ENCODE measurements at places on chromosomes 2 and 18.

DNA sequence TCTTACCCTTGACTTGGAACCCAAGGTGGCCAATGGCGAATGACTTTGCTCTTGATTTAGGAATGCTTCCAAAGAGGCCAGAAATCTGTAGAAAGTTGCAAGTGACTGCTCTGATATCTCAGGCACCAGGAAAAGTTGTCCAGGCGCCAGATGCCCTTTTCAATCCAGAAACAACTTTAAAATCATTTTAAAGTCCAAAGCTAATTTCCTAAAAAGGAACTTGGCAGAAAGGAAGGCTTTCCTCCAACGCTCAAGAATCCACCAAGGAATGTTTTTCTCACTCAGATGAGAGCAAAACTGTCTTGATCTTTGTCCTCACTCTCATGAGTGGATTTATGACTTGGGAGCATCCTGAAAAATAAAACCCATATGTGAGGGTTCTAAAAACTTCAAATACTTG, 5.3 kb downstream of the NGEF start:
- no peak for DNase-seq

DNA sequence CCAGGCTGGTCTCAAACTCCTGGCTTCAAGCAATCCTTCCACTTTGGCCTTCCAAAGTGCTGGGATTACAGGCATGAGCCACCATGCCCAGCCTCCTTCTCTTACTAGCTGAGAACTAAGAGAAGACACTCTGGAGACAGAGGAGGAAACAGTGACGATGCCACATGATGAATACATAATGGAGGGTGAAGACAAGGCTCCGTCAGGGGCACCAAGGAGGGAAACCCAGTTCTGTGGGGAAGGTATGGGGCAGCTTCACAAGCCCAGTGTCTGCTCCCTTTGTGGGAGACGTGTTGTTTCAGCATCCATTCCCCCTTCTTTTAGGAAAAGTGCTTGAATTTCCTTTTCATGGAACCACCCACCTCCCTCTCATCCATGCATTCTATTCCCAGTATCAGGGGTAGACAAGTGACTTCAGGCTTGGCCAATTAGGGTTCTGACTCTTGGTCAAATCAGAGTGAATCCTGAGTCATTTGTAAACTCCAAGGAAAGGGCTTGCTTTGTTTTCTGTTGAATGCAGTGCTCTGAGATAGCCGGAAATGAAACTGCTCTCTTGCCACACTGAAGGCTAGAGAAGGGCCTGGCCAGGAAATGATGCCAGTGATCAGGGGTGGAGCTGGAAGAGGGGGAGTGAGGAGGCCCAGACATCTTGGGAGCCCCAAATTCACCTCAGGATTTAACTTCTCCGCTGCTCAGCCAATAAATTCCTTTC, 23.7 kb downstream of the TMEM127 start:
- no peak for DNase-seq

DNA sequence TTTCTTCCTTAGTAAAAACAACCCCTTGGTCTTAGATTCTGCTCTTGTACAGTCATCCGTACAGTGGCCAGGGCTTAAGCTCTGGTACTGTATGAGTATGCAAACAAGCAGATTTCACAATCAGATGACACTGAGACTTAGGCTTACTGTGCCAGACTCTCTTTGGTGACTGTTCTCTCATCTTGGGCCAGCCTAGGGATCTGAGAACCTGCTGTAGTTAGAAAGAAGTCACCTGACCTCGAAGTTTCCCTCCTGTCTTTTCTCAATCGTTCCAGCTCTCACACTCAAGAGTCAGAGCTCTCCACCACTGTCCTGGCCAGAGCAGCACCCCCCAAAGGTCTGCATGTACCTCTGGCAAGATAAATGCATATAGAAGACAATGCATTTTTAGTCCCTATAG, 63.2 kb downstream of the ZEB2 start:
- no peak for DNase-seq

- no peak for DNase-seq
Observed at GRCh38 chr18:37403100-37403781, 162.4 kb downstream of the CELF4 start.

GRCh38 chr2:28778392-28778791, 26.8 kb downstream of the PPP1CB start:
- no peak for DNase-seq
